ENCODE measurements at places on chromosomes 4 and X.

- no peak for DNase-seq
Measured at GRCh38 chrX:38318606-38319005, 8.7 kb downstream of the RPGR start.

DNA sequence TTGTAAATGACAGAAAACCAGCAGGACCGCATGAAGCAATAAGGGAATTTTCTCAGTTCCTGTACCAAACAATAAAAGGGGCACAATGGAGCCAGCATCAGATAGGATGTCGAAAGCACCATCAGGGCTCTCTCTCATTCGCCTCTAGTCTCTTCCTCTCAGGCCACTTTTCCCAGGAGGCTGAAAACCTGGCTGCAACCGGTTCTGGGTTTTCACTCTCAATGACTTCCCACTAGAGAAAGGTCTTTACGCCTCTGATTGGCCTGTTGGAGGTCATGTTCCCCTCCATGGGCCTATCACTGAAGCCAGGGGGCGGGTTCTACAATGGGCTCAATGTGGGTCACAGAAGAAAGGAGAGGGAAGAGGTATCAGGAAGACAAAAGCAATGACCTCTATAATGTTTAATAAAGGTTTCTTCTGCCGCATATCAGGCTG is 29.3 kb downstream of the ZNF827 start:
- DNase-seq: peak; percentile 59

DNA sequence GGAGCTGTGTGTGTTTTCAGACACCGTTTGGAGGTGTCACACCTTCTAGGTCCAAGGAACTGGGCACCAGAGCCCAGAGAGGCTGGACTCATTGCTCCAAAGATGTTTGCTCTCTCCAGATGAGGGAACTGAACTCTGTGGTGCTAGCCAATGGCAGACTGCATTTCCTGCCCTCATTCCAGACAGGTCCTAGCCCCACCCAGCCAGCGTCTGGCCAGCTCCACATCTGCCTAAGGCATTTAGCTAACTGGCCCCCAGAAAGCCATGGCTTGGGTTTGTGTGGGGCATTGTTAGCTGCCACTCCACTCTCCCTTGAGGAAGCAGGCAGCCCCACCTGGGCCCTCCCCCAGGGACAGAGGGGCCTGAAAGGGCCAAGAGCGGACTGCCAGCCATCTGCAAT is 11.4 kb downstream of the FGD1 start:
- no peak for DNase-seq

GRCh38 chr4:16897991-16898827 is at the start of gene LDB2:
Gene LDB2, minus strand, starts transcription at chr4:16898645.
- DNase-seq: no peak

DNA sequence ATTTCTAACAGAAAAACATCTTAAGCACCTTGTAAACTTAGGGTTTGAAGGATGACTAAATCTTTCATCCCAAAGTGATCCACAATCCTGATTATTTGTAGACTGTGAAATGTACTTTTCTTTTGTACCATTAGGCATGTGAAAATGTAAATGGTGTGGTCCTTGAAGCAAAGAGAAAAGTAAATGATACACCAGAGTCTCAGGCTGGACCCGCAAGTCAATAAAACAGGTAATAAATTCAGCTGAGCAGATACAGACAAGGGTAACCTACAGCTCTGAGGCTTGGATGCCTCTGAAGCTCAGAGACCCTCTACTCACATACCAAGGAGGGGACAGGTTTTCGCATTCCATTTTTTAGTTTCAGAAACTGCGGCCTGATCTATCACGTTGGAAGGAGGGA is 2.8 kb upstream of the LAP3 start:
- no peak for DNase-seq

- DNase-seq: no peak
Measured at GRCh38 chrX:6778544-6779503, 243.9 kb upstream of the VCX3A start.

GRCh38 chr4:1369091-1369450 is 22.1 kb downstream of the UVSSA start:
- no peak for DNase-seq

GRCh38 chrX:1442016-1442665 is 10.6 kb downstream of the ASMTL start:
- no peak for DNase-seq

DNA sequence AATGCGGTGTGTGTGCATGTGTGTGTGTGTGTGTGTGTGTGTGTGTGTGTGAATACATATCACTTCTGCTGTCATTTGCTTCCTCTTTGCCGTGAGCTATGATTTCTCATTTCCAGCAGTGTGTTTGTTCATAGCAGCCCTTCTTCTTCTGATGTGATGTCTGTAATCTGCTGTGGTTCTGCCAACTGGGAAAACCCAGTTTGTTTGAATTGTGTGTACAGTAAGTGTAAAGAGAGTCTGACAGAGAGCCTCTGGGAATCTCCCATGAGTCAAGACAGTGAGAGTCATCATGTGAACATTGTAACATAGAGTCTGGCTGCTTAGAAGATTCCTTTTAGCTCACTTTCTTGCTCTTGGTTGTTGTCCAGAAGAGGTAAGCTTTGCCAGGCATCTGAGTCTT is 8.4 kb upstream of the NWD2 start:
- DNase-seq: no peak

DNA sequence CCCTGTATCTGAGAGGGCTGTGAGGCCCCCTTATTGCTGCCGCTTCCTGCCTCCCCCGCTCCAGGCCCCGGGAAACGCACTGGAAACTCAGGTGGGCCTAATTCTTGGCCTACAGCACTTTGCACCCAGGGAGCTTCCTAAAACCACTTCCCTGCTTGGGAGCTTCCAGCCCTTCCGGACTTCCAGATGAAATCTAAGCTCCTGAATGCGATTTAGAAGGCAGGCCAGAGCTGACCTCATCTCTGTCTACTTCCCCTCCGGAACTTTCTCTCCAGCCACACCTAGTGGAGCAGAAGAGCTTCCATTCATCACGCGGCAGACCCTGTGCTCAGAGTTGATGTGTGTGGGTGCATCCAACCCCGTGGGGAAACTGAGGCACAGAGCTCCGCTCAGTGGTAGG is 84.2 kb downstream of the SORCS2 start:
- DNase-seq: no peak

Data from LoVo (cell line).